ENCODE measurements at places on chromosomes 13 and 19.

- peak; percentile 69 for DNase-seq
Measured at GRCh38 chr19:1862424-1863327, 703 bp downstream of the KLF16 start.

- DNase-seq = no peak
Measured at GRCh38 chr13:38850868-38851626, 139.6 kb downstream of the STOML3 start.

DNA sequence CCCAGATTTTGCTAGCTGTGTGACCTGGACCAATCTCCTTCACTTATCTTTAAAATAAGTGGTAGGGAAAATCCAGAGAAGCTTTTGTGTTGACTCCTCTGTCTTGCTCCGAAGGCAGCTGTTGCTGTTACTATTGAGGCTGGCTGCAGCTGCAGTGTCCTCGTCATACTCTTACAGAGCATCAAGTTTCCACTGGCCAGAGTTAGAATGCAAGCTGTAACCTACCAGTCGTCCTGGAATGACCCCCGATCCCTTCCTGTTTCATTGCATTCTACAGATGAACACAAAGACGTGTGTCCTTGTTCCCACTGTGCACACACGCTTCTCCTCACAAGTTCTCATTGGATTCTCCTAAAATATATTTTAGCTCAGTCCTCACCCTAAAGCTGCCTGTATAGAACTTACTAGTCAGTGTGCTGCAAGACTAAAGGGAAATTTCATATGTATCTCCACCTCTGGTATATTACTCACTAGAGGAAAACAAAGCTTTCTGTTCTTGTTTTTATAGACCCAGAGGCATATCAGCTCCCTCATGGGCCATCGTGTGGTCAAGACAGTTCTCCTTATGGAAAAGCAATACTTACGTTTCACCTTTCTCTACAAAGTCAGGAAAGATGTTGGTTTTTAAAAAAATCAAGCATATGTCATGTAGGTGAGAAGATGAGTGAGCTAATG lies 589.8 kb downstream of the LMO7 start:
- no peak for DNase-seq

GRCh38 chr13:84049443-84050219 lies 167.4 kb upstream of the SLITRK1 start:
- DNase-seq = no peak

DNA sequence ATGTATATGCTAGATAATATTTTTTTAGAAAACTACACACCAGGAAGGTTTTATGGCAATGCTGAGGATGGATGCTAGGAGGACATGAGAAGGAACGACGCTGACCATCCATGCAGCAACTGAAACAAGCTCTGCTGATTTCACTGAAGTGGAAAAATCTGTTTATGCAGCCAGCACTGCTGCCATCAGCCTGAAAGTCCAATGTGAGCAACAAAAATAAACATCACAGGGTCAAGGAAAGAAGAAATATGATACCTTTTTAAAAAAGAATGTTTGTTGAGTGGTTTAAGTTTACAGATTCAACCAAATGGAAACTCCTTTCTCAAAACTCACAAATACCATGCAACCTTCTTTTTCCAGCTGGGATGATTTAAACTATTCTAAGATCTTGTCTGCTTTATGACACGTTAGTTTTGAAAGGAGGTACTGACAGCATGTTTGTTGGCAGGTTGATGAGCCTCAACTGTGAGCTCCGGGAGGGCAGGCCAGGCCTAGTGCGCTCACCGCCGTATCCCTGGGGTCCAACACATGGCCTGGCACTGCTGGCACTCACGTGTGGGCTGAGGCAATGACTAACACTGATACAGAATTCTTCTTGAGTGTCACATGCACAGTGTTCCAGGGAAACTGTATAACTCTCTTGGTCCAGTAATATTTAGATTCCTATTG lies 46.8 kb downstream of the LATS2 start:
- DNase-seq = peak; percentile 61

- no peak for DNase-seq
Measured at GRCh38 chr19:12567951-12568350, 16.7 kb upstream of the ZNF564 start.

DNA sequence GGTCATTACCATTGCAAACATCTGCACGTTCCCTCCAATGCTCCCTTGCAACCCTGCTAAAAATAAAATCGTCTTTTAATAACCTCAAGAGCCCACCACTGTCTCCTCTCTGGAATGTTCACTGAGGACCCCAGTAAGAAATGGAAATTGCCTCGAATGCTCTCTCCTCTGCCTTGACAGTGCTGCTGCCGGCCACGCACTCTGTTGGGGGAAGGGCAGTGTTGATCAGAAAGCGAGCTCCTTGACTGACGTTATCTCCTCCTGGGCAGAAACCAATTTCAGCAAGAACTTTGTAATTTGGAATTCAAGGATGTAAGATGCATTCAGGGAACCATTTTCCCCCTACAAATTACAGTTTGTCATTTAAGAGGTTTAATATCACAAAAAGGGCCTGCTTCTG lies 718.5 kb downstream of the UQCRFS1 start:
- no peak for DNase-seq

DNA sequence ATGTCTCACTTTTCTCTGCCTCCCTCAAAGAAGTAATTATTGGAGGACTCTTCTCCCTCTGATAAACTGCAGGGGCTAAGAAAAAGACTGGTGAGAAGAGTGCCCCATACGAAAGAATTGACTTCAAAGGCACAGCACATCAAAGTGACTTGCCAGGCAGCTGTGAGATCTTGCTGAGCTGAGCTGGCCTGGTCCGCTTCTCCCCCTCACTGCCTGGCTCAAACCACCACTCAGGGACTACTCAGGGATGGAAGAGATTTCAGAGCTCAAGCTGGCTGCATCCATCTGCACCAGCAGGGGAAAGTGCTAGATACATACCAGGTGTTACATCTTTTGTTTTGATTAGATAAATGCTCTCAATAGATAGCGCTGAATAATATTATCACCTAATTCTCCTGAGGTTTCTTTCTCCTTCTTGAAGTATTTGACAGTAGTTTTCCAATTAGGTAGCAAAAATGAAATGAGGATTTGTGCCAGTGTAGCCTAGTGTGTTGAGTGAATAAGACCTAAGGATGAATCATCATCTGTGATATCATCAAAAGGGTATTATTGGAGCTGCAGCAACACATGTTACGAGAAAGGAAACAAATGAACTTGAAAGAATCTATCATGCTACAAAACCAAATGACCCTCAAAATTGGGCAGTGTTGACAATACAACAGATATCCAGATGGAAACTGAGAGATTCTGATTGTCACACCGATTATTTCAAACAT lies 379.8 kb downstream of the TBC1D4 start:
- DNase-seq = no peak

DNA sequence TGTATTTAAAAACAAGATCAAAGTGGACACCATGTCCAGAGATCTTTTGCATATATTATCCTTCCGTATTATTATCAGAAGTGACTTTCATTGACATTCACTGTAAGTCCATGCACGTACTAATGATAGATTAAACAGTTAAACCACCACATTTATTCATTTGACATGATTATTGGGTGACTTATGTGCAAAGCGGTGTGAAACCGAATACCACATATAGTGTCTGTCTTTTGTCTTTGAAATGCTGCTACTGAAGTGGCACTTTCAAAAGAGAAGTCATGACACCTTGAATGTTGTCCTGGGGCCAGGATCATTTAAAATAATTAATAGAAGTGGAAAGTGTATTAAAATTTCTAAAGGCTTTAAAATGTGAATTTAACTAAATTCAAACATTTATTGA lies 100.1 kb downstream of the ERCC5 start:
- no peak for DNase-seq

DNA sequence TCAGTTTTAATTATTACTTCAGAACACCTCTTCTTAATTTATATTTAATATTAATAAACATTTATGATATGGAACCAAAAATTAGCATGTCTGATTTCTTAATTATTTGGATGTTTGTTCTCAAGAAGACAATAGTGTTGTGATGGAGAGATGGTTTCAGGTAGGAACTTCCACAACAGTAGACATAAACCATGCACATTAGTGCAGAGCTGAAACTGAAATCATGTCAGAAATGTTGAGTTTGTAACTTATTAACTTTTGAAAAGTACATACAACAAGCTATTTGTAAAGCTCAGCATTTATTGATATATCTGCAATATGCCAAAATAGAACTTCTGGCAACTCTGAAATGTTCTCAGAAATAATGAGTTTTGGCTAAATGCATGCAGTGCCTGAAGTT lies 11.8 kb upstream of the EDNRB start:
- no peak for DNase-seq

DNA sequence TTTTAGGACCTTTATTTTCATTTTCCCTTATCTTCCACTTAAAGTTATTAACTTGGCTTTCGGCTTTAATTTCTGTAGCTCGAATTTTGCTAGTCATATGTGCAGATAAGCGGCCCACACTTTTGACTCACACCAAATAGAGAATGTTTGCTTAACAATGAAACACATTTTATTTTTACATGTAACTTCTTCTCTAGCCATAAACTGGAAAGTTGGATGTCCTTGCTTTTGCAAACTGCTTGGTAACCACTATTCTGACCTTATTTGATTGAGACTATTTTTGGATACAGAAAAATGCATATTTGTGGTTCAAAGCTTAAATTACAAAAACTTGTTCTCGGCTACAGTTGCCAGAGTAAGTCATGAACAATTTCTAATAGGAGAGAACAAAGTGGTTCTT lies 600.0 kb downstream of the KCTD12 start:
- no peak for DNase-seq

DNA sequence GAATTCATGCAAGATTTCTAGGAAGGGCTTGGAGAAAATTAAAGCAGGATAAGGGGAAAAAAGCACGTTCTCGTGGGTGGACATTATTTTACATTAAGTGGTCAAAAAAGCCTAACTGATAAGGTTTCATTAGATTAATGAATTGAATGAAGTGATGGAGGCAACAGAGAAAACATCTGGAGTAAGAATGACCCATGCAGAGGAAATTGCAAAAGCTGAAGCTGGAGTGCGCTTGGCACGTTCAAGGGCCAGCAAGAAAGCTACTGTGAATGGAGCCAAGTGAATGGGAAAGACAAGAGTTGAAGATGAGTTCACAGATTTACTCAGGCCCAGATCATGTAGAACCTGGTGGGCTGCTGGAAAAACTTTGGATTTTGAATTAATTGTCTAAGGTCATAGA lies 777.9 kb downstream of the DACH1 start:
- no peak for DNase-seq

GRCh38 chr19:46656541-46656940 lies 4.4 kb downstream of the DACT3 start:
- DNase-seq = no peak

GRCh38 chr19:47614021-47614295 lies 5.0 kb downstream of the BICRA start:
- no peak for DNase-seq

DNA sequence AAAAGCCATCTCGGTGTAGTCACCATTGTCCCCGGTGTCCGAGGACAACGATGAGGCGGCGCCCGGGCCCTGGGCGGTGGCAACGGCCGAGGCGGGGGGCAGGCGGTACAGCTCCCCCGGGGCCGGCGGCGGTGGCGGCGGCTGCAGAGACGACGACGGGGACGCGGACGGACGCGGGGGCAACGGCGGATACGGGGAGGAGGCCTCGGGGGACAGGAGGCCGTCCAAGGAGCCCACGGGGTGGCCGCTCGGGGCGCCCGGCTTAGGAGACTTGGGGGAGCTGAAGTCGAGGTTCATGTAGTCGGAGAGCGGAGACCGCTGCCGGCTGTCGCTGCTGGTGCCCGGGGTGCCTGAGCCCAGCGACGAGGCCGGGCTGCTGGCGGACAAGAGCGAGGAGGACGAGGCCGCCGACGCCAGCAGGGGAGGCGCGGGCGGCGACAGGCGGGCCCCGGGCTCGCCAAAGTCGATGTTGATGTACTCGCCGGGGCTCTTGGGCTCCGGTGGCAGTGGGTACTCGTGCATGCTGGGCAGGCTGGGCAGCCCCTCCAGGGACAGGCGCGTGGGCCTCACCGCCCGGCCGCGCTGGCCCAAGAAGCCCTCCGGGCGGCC lies 3.5 kb downstream of the IRS2 start:
- peak; percentile 52 for DNase-seq

GRCh38 chr19:46381756-46382345 lies 31.5 kb downstream of the CCDC8 start:
- DNase-seq = no peak

Data from DMS53 (cell line).